Activated B cell treated with CpG ODN at 0.5 μM for 24 hours (primary cell): ENCODE measurements at places on chromosomes 16 and 17.

DNA sequence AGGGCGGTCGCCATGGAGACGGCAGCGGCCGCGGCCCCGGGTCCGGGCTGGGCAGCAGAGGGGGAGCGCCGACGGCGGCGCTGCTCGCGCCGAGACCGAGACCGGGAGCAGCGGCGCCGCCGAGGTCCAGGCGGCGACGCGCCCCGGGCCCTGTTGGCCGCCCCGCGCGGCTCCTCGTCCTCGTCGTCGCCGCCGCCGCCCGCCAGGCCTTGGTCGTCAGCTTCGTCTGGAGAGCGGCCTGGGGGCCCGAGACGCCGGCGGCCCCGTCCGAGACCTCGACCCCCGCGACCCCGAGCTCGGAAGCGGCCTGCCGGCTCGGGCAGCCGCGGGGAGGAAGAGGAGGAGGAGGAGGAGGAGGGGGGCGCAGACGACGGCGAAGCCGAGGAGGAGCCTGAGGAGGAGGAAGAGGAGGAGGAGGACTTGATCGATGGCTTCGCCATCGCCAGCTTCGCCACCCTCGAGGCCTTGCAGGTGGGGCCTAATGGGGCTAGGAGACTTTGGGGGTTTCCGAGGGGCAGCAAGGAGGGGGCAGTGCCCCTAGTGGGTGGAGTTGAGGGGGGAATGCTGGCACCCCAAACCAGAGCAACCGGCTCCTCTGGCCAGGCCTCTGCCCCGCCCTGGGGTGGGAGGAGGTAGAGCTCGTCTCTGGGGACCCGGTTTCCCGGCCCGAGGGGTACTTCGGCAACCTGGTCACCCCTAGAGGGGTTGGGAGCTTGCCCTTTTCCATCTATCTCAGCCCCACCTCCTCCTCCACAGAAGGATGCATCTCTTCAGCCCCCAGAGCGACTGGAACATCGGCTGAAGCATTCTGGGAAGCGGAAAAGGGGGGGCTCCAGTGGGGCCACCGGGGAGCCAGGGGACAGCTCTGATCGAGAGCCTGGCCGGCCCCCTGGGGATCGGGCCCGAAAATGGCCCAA, 1.5 kb downstream of the FBRS start:
- DNase-seq: peak; percentile 46

DNA sequence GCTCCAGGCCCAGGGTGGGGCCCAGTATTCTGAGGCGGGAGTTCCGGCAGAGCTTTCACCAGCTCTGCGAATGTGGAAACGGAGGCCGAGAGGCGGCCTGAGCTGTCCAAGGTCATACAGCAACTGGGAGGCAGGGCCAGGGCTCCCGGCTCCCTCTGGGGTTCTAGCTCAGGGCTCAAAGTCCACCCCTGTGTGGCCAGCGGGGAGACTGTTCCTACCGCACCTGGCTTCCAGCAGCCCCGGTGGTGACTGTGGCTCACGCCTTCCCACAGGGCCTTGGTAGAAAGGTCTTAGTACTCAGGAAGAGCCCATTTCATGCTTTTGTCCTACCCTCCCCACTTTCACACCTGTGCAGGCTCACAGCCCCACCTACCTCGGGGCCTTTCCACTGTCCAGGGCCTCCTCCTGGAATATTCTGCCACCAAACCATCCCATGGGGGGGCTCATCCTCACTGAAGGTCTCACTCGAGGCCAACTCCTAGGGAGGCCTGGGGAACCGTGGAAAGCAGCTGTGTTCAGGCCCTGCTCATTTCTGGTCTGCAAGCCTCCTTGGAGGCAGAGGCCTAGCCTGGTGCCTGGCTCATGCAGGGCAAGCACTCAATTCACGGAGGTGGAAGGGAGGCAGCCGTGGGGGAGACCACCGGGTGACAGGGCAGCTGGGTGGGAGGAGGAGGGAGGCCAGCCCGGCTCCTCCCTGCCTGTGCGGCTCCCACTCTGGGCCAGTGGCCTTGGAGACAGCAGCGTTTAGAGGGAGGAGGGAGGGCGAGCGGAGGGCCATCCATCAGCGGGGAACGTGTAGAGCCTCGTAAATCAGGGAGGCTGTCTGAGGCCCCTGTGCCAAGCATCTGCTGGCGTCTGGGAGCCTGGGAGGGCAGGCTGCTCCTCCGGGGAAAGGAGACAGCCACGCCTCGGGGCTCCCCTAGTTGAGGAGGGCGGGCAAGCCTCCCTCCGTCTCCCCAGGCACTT, 12.7 kb upstream of the DOC2B start:
- no peak for DNase-seq

- no peak for DNase-seq
Measured at GRCh38 chr16:80836846-80837245, 32.4 kb upstream of the CDYL2 start.

GRCh38 chr17:7650509-7651096, at the start of gene ATP1B2:
Gene ATP1B2, plus strand, starts transcription at chr17:7650926. Its CDS starts 593 bp downstream, at chr17:7651519.
- peak; percentile 55 for DNase-seq

DNA sequence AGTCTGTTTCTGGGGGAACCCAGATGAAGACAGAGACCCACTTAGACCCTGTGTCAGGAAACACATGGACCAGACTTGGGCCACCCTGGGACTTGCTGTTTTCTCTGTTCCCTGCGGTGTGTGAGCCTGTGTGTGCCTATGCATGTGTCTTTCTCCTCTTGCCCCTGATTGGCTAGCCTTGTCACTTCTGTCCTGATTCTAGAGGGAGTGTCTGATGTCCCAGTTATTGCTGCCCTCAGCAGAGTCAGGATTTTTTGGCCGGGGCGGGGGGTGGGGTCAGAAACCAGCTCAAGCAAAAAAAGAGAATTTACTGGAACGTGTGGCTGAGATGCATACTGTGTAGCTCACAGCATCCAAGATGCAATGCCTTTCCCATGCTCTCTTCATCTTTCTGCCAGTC, 30.5 kb downstream of the PLCG2 start:
- DNase-seq: no peak

DNA sequence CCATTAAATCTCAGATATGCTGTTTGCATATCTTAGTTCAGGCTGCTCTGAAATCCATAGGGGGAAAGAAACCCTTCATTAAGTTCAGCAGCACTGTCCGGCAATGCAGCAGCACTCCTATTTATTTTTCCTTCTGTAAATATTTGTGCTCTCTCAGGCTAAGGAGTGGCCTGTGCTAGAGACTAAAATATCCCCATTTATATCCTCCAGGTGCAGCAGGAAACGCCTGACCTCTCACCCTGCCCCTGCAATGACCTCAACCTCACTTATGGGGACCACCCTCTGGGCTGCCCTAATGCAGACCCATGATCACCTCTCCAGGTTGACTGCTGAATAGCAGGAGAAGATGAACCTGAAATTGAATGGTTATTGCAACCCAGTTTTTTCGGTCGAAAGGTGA, 165.0 kb upstream of the ELAC2 start:
- DNase-seq: no peak

- no peak for DNase-seq
Measured at GRCh38 chr16:400061-400591, 1.6 kb upstream of the DECR2 start.

GRCh38 chr16:4695473-4696171, 2.3 kb downstream of the NUDT16L1 start:
- no peak for DNase-seq

DNA sequence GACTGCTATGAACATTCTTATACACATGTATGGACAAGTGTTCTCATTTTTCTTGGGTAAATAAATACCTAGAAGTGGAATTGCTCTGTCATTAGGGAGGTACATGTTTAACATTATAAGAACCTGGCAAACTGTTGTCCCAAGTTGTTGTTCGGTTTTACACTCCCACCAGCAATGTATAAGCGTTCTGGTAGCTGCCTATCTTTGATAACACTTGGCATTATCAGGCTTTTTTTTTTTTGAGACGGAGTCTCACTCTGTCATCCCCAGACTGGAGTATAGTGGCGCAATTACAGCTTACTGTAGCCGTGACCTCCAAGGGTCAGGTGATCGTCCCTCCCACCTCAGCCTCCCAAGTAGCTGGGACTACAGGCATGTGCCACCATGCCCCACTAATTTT, 16.3 kb downstream of the ATAD5 start:
- DNase-seq: no peak
